ENCODE measurements at places on chromosomes 16 and 17. TPM values are rescaled to one million over a fixed set of nuclear protein-coding genes. Genes with fewer than 3 reads are reported as not detected.

The DNAH9 gene
- total RNA-seq, result not detected

GRCh38 chr16:67804853-67805542, 1.4 kb downstream of the RANBP10 start:
- DNase-seq, result no peak

GRCh38 chr17:7858522-7858810, 663 bp downstream of the CYB5D1 start:
- peak; percentile 69 for DNase-seq

- no peak for DNase-seq
Measured at GRCh38 chr16:1196494-1196893, 28.6 kb downstream of the TPSG1 start.

The DNAH3 gene
- not detected for total RNA-seq

The TEX19 gene
- not detected for total RNA-seq

The TSNAXIP1 gene
- total RNA-seq, result 0.42 TPM

GRCh38 chr17:4986403-4986802, 1.1 kb downstream of the CAMTA2 start:
- DNase-seq, result no peak

- no peak for DNase-seq
Measured at GRCh38 chr16:72736074-72736473, 311.9 kb downstream of the ZFHX3 start.

- DNase-seq, result peak; percentile 30
Measured at GRCh38 chr16:66850115-66850815, 6.1 kb downstream of the CA7 start.

- DNase-seq, result no peak
Measured at GRCh38 chr16:79211586-79211985, 389.0 kb downstream of the MAF start.

The CES3 gene
- total RNA-seq, result 32.0 TPM

The HLF gene
- total RNA-seq, result 68.1 TPM

DNA sequence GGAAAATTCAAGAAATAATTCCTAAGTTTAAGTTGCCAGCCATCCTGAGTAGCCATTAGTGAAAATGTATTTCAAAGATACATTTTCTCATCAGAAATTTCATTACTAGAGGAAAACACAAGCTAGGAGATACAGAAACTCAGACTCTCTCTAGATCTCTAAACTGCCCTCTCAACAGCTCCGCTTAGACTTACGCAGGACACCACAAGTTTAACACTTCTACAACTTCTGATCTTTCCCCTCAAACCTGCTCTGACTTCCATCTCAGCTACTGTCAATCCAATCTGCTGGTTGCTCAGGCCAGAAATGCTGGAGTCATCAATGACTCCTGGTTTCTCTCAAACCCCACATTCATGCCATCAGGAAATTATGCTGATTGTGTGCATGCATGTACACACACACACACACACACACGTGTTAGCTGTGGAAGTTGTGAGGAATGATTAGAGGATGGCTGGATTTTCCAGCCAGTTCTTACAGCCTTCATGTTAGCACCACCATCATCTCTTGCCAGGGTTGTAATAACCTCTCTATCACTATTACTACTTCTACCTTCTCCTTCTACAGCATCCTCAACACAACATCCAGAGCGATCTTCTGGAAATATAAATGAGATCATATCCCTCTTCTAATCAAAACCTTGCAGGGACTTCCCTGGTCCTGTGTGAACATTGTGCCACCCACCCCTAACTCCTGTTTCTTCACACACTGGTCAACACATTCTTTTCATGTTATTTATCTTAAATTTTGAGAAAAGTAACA, 47.1 kb downstream of the COX10 start:
- DNase-seq, result no peak

The CCL13 gene
- total RNA-seq, result not detected

The CD300E gene
- 0.91 TPM for total RNA-seq

GRCh38 chr17:60087882-60088669, 9.4 kb upstream of the HEATR6 start:
- DNase-seq, result no peak

DNA sequence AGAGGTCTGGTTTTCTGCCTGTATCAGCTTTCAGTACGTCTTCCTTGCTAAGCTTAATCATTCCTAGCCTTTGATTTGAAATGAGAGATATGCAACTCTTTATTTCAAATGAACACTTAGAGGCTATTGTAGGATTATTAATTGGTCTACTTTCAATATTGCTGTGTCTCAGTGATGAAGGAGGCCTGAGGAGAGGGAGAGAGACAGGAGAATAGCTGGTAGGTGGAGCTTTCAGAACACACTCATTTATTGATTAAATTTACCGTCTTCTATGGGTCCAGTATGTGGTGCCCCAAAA, 187.0 kb downstream of the BCAS3 start:
- no peak for DNase-seq

- DNase-seq, result no peak
Measured at GRCh38 chr17:69344939-69345338, 18.0 kb upstream of the ABCA5 start.

DNA sequence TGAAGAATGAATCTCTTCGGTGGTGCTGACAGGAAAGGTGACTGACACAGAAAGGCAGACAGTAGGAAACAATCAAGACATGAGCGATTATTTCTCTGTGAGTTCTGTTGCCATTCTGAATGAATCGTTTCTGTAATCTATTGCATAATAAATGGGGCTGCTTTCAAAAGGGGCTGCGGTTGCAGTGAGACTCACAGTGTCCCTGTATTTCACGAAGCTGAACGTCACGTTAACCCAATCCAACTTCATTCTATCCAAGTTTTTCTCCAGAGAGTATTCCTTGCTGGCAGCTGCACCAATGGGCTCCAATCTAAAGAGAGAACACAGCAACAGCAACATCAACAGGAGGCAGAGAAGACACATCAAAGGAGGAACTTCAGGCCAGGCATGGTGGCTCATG, 75.4 kb downstream of the DNAH3 start:
- DNase-seq, result no peak

The RDM1 gene
- not detected for total RNA-seq

- DNase-seq, result no peak
Measured at GRCh38 chr17:60328679-60329078, 63.3 kb downstream of the USP32 start.

GRCh38 chr17:81489012-81489997, 23.3 kb downstream of the ACTG1 start:
- DNase-seq, result no peak

The INCA1 gene
- not detected for total RNA-seq

The CTRB1 gene
- total RNA-seq, result not detected

- DNase-seq, result no peak
Measured at GRCh38 chr16:71406724-71407123, 35.1 kb downstream of the TLE7 start.

Measured in right lobe of liver (tissue), 6 donors.